Posterior cingulate gyrus (tissue), 11 donors: ENCODE measurements at places on chromosomes 7 and 10.

DNA sequence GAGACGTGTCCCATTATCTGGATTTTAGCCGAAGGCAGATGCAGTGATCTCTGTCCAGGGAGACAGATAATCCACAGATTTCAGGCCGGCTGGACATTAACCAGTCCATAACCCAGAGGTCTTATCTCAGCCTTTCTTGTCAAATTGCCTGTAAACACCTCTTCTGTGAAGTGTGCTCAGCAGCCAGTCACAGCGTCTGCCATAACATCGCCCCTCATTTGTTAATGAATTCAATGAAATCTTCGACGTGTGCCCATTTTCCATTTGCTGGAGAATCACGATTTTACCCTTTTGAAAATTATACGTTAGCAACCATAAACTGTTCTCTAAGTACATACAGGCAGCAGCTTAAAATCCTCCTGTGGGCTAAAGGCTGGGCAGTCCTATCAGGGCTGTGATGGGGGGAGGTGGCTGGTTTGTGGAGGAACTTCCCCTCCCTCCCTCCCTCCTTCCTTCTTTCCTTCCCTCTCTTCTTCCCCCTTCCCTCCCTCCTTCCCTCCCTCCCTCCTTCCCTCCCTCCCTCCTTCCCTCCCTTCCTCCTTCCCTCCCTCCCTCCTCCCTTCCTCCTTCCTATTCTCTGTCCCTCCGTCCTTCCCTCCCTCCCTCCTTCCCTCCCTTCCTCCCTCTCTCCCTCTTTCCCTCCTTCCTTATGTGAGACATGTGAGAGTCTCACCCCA, 26.6 kb upstream of the FAM20C start:
- DNase-seq = no peak

- DNase-seq = no peak
Observed at GRCh38 chr10:42754155-42755027, 28.2 kb upstream of the BMS1 start.

GRCh38 chr7:153193144-153193595, 433.6 kb downstream of the ACTR3B start:
- DNase-seq = peak; percentile 29

GRCh38 chr10:65838811-65839210, 1087.0 kb upstream of the LRRTM3 start:
- no peak for DNase-seq

DNA sequence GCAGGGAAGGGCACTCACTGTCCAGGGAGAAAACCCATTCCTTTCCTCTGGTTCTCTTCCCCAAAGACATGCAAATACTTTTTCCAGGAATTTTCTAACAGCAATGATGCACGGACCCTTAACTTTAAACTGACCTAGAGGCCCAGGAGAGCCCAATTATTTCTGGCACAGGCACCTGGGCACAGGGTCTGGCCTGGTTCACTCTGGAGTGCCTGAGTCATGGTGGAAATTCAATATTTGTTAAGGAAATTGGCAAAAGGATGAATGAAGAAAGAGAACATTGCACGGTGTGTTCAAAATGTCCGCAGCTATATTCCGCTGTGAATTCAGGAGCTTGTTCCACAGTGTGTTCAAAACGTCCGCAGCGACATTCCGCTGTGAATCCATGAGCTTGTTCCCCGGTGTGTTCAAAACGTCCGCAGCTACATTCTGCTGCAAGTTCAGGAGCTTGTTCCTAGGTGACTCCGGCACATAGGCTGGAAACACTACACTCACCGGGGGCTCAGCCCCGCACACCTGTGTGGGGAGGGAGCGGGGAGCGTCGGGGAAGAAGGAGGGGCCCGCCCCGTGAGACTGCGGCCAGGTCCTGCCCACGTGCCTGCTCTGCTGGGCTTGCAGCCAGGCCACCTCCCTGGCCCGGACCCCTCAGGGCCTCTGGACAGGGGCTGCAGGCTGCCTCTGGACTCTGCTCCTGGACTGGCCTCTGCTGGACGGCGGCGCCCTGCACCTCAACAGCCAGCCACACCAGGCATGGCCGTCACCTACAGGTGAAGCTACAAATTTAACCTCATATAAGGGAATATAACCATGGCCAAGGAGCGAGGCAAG, 72.0 kb upstream of the FAM20C start:
- DNase-seq = peak; percentile 54

DNA sequence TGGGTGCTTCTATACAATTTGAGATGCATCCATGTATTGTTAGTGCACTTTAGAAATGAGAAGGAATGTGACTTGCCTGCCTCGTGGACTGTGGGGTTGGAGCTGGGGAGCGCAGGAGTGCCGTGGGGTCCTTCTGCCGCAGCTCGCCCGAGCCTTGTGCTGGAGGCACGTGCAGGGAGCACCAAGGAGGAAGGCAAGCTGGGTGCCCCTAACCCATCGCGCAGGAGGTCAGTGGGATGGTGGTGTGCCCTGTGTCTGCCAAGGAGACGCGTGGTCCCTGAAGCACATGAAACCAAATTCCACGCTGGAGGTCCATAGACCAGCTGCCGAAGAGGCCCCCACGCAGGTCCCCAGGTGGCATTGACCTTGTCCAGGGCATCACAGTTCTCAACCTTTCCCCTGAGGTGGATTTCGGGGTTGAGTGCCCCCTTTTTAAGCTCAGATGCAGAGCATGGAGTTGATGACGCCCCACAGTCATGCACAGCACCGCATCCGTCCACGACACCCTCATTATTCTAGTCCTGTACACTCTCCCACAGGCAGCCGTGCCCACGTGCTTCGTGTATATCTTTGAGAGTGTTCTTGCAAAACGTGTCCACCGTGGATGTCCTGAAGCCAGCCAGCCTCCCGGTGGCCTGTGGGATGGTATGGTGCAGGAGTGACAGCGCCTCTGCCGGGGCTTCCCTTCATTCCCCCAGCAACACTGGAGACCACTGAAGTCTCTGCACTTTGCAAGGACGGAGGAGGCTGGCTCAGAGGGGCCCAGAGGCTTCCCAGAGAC, 35.5 kb downstream of the FKBP6 start:
- no peak for DNase-seq

DNA sequence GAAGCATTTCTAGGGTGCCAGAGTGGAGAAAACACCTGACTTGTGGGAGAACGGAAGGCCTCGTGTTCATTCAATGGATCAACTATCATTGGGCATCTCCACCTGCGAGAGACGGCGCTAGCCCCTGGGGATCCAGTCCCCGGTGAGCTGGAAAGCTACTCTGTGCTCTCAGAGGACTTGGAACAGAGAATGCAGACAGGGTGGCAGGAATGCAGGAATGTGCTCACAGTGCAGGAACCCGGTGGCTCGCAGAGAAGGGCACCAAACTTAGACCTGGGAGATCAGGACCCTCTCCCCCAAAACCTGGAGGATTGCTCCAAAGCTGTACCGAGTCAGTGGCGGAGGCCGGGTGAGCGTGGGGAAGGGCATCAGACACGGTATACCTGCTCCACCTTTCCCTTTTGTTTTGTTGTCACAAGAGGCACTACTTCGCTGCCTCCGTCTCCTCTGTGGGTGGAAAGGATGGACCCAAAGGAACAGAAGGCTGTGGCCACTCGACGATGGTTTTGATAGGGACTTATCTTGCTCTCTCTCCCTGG, 569.0 kb upstream of the C7orf33 start:
- no peak for DNase-seq

DNA sequence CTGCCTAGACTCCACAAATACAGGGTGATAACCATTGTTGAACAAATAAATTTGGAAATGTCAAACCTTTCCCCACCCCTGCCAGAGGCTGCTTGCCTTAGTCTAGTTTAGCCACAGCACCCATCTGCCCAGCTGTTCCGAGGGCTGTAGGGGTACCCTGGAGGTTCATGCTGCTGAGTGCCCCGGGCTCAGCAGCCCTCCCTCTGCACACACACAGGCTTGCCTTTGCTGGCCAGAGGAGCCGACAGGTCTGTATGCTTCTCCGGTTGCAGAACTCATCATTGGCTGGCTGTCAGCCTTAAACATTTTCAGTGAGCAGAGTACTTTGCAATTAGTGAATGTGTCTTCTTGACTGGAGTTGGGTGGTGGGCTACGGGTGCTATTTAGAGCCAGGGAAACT, 122.9 kb downstream of the NRF1 start:
- DNase-seq = no peak
